ENCODE measurements at places on chromosomes 2 and 18.

DNA sequence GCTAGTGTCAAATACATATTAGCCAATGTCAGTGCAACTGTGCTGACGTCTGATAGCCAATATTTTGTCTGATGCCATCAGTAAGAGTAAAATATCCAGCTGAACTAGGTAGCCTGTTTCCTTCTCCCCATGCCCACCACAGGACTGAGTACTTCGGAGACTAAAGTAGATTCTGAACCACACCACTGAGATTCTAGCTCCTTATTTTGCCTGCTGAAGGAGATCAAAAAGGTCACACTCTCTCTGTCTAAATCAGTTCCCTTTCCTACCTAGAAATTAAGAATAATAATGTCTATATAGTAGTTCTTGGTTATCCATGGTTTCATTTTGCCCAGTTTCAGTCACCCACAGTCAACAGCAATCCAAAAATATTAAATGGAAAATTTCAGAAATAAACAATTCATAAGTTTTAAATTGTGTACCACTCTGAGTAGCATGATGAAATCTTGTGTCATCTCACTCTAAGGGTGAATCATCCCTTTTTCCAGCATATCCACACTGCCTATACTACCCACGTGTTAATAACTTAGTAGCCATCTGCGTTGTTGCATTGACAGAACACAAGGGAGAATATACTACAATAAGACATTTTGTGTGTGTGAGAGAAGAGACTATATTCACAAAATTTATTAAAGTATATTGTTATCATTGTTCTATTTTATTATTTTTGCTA is 1043.3 kb upstream of the PIK3C3 start:
- DNase-seq = no peak

- DNase-seq = no peak
These were observed 25.7 kb downstream of the FANCL start for GRCh38 chr2:58215429-58215828.

DNA sequence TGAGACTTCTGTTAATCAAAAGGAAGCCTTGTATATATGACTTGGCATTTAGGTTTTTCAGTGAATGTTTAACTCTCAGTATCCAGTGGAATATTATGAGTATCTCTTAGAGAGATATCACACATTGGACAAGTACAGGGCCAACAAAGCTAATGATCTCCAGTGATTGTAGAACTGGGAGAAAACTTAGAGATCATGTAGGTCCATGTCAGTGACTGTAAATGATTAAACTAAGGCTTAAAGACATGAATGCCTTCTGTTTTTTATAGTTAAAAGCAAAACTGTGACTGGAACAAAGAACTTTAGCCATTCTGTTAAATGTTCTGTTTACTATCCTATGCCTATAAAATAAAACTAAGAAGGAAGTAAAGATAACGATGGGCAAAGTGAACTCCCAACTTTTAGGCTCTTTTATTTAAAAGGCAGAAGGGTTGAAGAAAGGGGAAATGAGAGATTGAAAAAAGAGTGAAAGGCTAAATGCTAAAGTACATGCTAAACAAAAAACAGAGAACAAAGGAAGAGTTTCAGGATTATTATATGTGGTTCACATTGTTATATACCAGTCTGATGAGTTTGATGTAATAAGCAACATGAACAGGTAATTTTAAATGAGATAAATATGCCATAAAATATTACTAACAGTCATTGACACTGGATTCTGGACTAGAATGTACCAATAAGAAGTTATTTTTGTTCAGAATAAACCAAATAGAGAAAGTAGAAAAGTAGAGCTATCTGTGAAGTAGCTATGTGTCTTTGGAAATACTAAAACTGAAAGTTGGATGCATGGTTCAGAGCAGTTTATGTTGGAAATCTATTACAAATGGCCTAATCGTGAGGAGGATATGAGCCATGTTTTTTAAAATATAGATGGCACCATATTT is 37.1 kb upstream of the TNFRSF11A start:
- no peak for DNase-seq

DNA sequence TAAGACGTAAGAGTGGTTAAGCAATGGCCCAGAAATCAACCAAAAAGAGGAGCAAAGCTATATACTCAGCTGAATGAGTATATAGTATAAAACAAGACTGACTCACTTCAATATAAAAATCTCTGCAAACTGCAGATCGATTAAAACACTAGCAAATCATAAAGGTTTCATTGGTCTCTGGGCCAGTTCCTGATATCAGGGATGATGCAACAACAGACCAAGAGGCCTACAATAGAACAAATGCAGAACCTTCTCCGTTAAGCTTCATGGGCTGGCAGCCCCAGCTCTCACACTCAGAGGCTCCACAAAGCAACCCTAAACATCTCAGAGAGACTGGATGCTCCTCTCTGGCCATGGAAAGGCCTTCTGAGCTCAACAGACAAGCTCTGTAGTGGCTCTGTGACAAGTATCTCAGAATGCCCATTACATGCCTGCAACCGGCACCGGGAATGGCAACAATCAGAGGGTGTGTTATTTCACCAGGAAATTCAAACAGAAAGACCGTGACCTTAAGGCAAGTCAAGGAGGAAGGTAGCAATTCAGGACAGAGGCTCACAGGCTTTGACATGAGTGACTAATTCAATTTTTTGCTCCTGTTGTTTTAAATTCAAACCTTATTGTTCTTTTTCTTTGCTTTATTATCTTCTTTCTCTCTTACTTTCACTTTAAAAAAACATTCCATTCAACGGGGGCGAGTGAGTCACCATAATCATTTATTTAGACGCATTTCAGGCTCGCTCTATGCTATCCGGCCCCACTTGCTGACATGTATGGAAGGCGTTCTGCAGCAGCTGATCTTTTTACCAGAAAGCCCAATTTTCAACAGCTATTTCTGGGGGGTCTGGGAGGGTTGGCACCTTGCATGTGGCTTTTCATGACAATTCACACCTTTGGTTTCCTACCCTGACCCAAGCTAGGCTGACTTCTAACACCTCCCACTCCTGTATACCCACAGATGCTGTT is 15.1 kb downstream of the CYRIA start:
- peak; percentile 61 for DNase-seq

DNA sequence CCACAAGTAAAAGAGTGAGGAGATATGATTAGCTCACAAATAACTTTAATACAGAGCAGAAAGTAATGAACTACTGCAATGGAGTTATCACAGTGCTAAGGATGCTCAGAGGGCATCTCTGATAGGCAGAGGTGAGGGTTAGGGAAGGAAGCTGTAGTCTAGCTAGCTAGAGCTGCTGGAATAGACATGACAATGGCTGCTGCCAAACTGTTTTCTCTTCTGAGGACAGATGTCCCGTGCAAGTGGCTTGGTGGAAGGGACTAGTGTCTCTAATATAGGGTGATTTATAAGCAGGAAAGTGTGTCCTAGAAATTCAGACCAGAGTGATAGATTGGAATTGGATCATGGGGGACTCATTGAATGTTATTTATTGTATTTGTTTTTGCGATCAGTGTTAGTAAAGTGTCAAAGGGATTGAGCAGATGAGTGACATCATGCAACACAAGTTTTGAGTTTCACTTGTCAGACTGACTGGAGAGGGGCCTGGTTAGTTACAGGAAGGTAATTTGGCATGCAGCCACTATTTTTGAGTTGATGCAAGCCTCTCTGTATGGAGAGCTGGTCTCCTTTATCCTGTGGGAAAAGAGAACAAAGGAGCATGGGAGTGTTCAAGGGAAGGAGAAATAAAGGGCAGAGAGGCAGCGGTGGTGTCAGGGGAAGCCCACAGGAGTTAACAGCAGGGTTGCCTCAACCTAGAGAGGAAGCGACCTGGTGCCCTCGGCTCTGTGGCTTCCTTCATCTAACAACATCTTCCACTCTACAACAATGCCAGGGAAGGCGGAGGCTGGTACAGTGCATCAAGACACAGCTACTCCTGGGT is 1.9 kb downstream of the CTLA4 start:
- no peak for DNase-seq

DNA sequence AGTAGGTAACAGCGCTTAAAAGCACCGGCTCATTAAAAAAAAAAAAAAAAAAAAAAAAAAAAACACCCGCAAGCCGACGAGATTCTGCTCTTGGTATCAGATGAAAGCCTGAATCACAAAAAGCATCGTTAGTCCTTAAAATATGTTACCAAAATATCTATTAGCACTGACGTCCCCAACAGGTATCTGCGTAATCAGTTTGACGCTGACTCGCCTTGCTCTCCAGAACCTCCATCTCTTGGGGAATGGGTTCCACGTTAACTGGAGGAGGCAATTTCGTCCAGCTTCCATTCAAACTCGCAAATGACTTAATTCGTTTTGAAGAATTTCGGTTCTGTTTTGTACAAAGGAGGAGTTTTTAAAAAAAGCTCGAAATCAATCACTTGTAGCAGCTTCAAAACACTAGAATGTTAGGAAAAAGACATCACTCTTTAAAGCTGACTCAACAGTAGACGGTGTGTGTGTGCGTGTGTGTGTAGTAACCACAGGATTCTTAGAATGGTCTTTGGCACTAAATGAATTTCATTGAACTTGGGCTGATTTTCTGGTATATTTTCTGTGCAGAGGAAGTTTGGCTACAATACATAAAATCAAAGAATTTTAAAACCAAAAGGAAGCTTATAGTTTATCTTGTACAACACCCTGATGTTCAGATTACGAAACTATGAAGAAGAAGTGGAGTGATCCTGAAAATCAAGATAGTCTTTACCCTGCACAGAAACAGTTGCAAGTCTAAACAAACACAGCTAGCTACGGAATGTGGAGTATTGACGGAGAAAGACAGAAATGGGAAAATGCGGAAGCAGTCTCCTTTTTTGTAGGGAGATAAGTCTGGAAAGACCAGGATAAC is 1.1 kb upstream of the PGAP1 start:
- DNase-seq = peak; percentile 59

- DNase-seq = no peak
These were observed 703.8 kb upstream of the CRIM1 start for GRCh38 chr2:35651688-35652323.

GRCh38 chr2:207231106-207231865 is 65.5 kb upstream of the KLF7 start:
- DNase-seq = no peak

DNA sequence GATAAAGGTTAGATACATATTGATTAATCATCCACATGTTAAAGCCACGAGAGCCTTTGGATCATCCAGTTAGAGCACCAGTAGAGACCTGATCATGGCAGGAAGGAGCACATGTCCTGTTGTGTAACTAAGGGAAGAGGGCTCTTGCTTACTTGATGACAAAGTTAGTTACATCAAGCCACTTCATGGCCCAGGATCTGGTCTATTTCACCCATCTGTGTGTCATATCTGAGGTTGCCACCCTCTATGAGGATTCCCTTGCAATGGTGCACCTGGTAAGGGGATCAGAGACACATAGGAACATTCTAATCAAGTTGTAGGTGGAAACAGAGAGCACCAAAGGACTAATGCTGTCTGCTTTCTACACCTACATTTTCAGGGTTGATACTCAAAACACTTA is 6.7 kb downstream of the ANKAR start:
- DNase-seq = no peak

DNA sequence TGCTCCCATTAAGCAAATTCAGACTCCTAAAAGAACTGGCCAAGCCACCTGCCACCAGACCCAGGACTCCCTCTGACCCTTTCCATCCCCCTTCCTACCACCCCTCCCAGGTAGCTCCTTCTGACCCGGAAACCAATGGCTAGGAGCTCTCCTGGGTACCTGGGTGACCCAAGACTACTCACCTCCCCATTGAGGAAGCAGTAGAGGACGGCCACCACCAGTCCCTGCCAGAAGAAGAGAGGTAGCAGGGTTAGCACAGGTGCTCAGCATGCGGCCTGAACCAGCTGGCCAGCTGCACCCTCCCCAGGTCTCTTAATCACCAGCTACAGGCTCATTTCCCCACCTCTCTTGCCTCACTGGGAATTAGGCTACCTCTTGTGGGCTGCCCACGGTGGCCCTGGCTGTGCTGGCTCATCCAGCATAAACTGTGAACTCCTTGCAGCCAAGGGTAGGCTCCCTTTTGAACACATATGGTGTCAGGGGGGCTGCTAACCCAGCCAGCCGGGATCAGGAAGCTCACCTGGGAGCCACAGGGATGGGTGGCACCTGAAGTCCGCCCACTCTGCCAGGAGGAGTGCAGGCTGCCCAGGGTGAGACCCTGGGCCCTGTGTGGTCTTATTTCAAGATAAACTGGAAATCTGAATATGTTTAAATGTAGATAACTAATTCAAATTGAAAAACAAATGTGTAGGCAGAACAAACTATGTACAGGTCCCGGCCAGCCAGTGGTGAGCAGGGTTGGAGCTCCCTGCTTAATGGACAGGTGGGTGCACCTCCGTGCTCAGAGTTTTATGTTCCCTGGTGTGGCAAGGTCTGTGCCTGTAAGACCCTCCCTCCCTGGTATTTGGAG is 9.9 kb downstream of the TMEM37 start:
- DNase-seq = no peak

- no peak for DNase-seq
These were observed 115.5 kb upstream of the GLI2 start for GRCh38 chr2:120620025-120620793.

DNA sequence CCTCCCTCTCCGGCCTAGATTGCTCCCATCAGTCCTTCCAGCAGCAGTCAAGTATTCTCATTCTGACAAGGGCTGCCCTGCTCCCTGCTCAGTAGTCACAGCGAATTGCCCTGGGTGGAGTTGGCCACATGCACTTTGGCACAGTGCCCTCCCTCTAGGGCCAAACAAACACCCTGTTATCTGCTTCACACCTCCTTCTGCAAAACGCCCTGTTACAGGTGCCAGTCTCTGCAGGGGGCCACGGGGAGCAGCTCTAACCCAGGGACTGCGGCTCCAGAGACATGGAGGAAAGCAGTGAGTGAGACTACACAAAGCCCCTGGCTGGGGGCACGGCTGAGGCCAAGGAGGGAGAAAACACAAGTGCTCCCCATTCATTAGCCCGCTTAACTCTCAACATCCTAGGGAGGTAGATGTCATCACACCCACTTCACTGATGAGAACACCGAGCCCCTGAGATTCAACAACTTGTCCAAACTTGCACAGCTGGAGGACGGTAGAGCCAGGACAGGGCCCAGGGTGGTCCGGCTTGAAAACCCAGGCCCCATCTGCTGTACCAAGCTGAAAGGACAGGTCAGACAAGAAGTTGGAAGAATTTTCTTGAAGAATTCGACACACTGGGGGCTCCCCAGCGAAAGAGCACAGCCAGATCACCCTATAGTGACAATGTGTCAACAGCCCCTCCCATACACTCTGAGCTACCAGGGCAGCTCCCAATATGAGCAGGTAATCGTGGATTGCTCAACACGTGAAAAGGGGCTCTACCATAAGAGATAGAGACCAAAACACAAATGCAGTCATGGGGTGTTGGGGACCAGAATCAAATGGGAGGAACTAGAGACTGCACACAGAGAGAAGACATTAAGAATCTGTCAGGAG is 8.7 kb upstream of the TFCP2L1 start:
- no peak for DNase-seq

DNA sequence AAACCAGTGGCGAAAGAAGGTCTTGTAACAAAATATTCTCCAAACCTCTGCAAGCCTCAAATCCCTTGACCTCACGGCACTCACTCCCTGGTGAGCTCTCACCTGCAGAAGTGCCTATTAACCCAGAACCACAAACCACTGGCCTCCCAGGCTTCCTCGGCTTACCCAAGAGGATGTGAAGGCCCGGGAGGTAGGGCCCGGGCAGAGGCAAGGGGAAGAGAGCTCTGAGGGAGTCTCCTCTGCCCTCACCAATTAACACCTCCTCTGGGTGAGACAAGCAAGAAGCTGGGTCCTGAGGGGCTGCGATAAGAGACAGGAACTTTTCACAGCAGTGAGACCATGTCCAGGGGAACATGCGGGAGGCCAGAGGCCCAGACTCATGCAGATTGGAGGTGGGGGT is 53.7 kb downstream of the EMX1 start:
- no peak for DNase-seq
